ENCODE measurements at places on chromosomes 1 and 21.

DNA sequence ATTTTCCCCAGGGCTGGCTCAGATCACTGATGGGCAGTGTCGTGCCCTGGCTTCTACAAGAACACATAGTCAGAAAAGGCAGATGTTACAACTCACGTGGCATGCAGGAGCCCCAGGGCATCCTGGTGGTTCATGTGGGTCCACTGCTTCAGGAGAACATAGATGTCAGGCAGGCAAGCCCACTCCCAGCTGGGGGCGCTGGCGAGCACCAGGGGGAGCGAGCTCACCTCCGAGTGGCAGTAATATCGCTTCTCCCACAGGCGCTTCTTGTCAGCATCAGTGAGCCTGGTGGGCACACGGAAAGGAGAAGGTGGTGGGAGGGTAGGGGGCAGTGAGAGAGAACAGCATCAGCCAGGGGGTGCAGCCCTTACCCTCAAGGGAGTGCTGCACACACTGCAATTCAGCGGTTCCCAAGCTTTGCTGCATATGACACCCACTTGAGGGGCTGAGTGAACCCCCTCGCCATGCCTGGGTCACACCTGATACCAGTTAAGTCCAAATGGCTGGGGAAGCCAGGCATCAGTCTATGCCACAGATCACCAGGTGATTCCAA, 34.3 kb upstream of the PPP1R15B start:
- ATAC-seq: no peak

DNA sequence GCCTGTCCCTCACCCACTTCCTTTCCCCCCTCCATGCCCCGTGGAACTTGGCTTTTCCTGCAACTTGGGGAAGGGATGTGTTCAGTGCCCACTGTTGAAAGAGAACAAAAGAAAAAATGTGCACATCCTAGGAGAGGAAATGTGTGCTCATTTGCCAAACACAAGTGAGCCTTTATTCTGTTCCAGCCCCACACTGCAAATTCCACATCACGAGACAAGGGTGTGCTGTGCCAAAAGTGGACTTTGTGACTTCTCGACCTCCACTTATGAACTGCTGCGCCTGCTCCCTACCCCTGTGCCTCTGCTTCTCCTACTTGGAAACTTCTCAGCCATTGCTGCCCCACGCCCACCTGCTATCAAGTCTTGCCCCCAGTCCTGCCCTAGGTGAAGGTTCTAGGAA, 97.0 kb upstream of the GRIK3 start:
- no peak for ATAC-seq

DNA sequence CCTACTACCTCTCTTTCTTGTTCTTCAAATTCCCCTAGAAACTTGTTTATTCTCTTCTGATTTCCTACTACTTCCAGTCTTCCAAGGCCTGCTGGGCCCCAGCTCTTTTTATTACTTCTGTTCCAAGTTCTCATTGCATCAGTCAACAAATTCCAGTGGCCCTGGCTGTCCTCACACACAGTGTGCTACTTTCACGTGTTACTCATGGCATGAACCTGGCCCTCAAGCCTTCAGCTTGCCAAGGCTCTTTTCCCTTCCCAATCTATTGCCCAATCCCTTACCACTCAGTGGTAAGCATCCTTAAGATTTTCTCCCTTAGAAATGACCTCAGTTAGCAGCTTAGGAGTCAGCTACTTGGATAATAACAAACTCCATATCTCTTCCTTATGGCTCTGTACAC, 613.5 kb downstream of the LMO4 start:
- ATAC-seq: no peak

- ATAC-seq: no peak
Observed at GRCh38 chr1:11406845-11407244, 72.1 kb upstream of the DISP3 start.

GRCh38 chr1:68969441-68969840, 472.6 kb upstream of the DEPDC1 start:
- no peak for ATAC-seq

GRCh38 chr1:159961636-159962035, 7.6 kb upstream of the SLAMF9 start:
- ATAC-seq: no peak

- ATAC-seq: no peak
Observed at GRCh38 chr1:25173809-25174340, 58.4 kb downstream of the SYF2 start.

DNA sequence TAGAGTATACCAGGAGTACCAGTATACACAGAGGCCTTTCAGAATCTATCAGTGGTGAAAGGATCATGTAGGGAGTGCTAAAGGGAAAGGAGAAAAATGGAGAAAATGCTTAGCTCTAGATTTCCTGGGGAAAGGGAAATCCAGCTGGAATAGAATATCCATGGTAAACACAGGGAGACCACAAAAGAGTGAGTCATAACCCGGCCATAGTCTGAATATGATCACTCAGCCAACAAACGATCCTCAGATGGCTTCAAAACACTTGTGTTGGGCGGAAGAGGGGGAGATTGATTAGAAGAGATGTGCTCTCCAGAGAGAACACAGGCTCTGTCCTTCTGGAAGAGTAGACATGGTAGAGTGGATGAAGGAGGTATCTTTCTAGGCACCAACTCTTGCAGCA, 180.6 kb downstream of the PAPPA2 start:
- no peak for ATAC-seq

DNA sequence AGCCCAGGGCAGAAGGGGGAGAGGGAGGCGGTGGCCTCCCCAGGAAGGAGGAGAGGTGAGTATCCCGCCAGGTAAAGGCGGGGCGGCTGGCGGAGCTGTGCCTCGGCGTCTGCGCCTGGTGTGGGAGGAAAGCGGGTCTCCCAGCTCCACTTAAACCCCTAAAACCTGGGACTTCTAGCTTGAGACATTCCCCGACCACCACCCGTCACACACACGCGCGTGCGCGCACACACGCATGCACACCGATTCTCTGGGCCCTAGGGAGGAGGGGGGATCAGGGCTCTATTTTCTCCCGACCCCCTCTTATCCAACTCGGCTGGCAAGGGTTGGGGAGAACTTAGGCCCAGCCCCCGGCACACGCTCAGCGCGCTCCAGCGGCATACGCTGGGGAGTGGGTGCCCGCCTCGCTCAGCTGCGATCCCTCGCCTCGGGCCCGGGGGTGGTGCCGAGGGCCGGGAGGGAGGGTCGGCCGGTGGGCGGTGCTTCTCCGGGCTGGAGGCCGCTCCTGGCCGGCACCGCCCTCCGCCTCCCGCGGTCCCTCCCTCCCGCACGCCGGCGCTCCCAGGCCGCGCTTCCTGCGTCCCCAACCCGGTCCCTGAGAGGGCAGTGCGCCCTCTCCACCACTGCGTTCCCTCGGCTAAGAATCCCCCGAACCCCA, at the start of gene TMEM51:
Gene TMEM51 (plus strand): TSS at position 564 of the 658 bp plus-strand sequence. CDS start 61,341 bp downstream, outside the sequence.
- ATAC-seq: no peak

DNA sequence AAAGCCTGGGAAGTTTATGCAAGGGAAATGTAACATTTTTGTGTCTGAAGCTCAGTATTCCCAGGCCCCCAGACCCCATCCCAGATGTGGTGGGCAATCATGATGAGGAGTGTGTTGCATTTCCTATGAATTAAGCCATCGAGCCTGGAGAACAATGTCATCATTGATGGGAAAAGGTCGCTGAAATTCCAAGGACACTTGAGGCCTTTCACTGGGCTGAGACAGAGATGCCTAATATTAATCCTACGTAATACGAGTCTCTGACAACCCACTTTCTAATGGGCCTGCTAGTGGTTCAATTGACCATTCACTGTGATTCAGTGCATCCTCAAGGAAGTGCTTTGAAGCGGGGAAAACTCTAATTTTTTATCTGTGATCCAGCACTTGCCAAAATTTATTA, 291.6 kb downstream of the PLPP3 start:
- ATAC-seq: no peak

DNA sequence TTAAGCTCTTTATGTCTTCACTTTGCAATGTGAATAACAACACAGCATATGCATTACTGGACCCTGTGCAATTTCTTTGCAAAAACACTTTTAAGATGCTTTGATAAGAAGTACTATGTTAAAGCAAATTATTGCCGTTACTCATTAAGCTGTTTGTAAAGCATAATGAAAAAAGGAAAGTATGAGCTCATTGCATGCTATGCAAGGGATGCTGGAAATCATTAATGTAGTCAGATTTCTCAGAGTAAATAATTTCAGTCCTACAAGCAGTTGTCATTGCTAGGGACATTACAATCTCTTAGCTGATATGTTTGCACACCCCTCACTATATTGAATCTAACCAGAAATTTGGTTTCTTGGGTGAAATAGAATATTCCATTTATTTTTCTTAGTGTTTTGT, 982.5 kb upstream of the ADGRL2 start:
- no peak for ATAC-seq

DNA sequence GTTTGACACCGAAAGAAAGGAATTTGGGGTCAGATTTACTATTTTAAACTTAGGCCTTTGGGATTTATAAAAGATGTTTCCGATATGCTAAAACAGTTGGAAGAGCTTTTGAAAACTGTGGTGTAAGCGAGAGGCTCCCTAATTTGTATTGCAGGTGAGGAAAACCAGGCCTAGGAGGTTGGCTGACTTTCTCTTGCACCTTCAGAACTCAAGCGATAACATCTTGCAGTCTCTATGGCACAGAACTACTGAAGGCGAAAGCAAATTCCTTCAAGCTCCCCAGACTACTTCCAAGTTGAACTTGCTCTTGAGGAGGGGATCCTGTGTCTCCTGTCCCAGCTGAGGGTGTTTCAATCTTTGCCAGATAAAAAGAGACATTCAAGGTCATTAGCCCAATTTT, 685.7 kb downstream of the ADGRL2 start:
- ATAC-seq: no peak

DNA sequence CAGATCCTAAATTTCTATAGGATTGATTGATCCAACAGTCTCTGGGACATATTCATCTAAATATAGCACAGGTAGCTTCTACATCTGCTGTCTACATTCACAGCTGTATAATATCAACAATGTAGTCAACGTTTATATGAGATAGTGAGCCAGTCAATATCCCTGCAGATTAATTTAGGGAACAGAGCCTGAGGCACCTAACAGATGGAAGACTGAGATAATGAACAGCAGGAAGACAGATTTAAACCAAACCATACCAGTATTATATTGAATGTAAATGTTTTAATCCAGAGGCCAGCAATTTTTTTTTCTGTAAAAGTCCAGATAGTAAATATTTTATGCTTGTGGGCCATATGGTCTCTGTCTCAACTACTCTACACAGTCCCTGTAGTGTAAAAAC, 2072.4 kb downstream of the MRPL39 start:
- ATAC-seq: no peak

- ATAC-seq: no peak
Observed at GRCh38 chr1:85219853-85220610, 19.2 kb upstream of the SYDE2 start.

GRCh38 chr21:33950431-33951079, 35.0 kb upstream of the ATP5PO start:
- no peak for ATAC-seq

GRCh38 chr1:58574816-58575215, 2.2 kb downstream of the TACSTD2 start:
- no peak for ATAC-seq

DNA sequence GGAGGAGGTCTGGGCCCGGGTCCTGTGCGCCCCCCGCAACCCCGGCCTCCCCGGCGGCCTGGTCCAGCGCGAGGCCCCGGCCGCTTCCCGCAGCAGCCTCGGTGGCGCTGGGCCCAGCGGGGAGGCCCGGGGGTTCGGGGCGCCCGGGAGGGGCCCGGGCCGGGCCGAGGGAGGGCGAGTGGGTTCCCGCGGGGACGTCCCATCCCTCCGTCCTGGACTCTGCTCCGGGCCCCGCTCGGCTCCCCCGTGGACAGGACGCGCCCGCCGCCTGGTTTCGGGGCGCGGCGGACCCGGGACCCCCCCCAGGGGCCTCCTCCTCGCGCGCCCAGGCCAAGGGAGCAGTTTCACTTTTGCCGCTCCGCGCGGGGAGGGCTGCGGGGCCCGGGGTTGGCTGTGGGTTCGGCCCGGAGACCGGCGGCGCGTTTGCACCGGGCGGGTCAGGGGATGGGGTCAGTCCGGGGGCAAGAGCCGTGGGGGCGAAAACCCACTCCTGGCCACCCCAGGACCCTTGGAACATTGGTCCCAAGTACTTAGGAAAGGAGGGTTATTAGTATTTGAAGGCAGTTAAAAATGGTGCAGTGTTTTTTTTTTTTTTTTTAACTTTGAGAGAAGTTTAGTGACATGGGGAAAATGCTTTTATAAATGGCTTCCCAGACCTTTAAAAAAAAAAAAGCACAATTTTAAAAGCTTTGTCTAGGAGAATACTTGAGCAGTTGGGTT, 677 bp downstream of the AGPAT3 start:
- peak; percentile 42 for ATAC-seq

GRCh38 chr1:172969611-172970010, 81.1 kb downstream of the TNFSF18 start:
- ATAC-seq: no peak

- ATAC-seq: no peak
Observed at GRCh38 chr1:31397360-31398095, 15.5 kb upstream of the SERINC2 start.

- ATAC-seq: no peak
Observed at GRCh38 chr1:178621822-178622221, 103.2 kb upstream of the RALGPS2 start.

- no peak for ATAC-seq
Observed at GRCh38 chr1:16018749-16019643, 1.2 kb upstream of the HSPB7 start.

GRCh38 chr1:193662030-193662429, 475.6 kb upstream of the B3GALT2 start:
- ATAC-seq: no peak

DNA sequence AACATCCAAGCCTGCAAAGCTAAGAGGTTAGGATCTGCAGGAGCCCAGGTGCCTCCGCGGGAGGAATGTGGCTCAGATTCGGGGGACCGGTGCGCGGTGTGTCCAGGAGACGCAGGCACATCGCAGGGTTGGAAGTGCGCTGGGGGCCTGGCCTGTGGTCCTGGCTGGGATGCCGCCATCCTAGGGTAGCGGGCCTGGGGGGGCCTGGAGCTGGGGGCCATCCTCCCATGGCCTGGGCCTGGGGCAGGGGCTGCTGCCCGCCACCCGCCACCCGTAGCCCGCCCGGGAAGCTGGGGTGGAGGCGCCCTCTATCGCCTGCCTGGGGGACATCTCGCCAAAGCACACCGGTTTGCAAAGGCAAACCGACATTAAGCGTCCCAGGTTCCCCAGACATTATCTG, 170.6 kb upstream of the ARHGEF16 start:
- no peak for ATAC-seq

DNA sequence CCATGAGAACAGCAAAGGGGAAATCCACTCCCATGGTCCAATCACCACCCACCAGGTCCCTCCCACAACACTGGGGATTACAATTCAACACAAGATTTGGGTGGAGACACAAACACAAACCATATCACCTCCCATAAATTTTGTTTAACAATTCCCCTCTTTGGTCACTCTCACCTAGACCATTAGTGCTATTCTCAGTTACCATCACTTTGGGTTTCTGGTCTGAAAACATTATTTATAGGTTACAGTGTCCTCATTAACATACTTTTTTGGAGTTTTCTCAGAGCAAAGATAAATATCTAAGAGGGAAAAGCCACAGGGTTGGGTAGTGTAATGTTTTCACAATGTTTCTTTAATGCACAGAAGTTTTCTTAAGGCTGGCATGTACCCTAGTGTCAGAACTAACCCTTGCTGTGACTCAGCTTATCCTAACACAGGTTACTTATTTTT, 47.7 kb upstream of the DNAH14 start:
- no peak for ATAC-seq
